NCI-H1694 treated with DMSO at 0.1 percent for 48 hours (cell line): ENCODE measurements at places on chromosomes 5 and 9.

- no peak for DNase-seq
These were observed 113.4 kb upstream of the CCNH start for GRCh38 chr5:87526131-87526530.

GRCh38 chr5:132425009-132425937, 55.8 kb downstream of the SLC22A5 start:
- DNase-seq: no peak

DNA sequence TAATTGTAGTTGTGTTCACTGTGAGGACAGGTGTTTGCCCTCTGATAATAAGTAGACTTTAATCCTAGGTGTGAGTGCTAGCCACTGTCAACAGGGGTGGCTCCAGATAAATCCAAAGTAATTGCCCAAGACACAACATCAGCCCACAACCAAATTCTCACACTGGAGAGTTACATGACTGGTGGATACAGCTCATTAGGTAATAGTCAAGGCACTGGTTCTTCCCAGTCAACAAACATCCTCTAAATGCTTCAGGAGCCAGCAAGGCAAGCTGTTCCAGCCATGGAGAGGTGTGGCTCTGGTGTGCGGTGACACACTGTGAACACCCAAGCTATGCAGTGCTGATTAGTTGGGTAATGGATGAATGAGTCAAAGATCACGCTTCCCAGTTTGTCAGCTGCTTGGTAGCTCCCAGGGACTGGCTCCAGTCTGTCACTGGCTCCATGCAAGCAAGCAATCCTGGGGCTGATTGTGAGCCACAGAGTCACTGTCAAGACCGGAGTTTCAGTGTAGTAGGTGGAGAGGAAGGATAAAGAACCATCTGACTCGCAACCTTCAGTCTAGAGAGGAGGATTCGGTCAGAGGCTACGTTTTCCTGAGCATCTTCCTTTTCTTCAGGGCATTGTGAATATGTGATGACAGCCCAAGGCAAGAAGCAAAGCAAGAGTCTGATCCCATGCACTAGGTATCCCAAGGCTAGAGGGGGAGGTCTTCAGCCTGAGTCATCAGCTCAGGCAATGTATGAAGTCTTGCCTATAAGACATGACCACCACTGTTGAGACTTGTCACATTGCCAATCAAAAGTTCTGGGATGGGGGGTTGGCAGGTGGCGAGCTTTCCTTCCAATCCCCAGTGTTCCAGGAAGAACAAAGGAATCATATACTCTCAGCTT, 63.1 kb downstream of the UGCG start:
- no peak for DNase-seq

- DNase-seq: no peak
These were observed 173.5 kb downstream of the FAM174A start for GRCh38 chr5:100708645-100709171.

GRCh38 chr5:118726891-118727290, 261.5 kb downstream of the DTWD2 start:
- no peak for DNase-seq

DNA sequence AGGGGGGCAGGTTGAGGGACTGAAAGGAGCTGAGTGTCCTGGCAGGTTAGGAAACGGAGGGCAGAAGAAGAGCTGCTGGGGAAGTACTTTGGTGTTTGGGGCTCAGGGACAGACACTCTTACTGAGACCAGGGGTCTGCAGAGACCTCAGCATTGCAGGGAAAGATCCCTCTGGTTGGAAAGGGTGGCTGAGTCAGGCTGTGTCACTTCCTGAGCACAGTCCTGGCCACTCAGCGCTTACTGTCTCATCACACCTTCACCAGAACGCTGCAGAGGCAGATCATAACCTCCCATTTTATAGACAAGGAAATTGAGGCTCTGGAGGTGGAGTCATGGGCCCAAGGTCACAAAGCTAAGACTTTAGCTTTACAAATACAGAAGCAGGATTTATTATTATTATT, 54.3 kb downstream of the LMX1B start:
- no peak for DNase-seq

GRCh38 chr9:129276486-129277230, 98.6 kb upstream of the IER5L start:
- no peak for DNase-seq

- DNase-seq: peak; percentile 18
These were observed 58.4 kb downstream of the TTC39B start for GRCh38 chr9:15248621-15249020.

DNA sequence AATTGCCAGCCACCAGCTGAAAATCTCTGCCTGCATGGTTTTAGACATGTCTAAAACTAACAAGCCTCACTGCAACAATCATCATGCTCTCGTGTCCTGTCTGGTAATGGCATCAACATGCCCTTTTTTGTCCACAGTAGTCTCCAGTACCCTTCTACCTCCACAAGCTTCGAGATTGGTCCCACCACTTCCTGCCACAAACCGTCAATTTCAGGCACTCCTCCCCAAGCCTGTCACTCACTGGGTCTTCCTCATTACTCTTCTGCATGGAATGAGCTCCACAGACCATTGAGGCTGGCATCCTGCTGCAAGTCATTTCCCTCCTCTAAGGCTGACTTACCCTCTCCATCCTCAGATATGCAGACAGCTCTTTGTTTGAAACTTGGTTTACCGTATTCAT, 9.0 kb downstream of the LPAR1 start:
- no peak for DNase-seq

- DNase-seq: no peak
These were observed 70.5 kb downstream of the CYFIP2 start for GRCh38 chr5:157336423-157336744.

GRCh38 chr9:132164604-132165362, 2.9 kb downstream of the NTNG2 start:
- DNase-seq: no peak

GRCh38 chr5:52943285-52943684, 45.9 kb upstream of the ITGA2 start:
- no peak for DNase-seq

- DNase-seq: no peak
These were observed 101.5 kb upstream of the ARRDC3 start for GRCh38 chr5:91484662-91485061.

GRCh38 chr5:52947851-52948250, 41.3 kb upstream of the ITGA2 start:
- no peak for DNase-seq
